ENCODE measurements at places on chromosomes 5 and 9. TPM values are rescaled to one million over a fixed set of nuclear protein-coding genes. Genes with fewer than 3 reads are reported as not detected.

DNA sequence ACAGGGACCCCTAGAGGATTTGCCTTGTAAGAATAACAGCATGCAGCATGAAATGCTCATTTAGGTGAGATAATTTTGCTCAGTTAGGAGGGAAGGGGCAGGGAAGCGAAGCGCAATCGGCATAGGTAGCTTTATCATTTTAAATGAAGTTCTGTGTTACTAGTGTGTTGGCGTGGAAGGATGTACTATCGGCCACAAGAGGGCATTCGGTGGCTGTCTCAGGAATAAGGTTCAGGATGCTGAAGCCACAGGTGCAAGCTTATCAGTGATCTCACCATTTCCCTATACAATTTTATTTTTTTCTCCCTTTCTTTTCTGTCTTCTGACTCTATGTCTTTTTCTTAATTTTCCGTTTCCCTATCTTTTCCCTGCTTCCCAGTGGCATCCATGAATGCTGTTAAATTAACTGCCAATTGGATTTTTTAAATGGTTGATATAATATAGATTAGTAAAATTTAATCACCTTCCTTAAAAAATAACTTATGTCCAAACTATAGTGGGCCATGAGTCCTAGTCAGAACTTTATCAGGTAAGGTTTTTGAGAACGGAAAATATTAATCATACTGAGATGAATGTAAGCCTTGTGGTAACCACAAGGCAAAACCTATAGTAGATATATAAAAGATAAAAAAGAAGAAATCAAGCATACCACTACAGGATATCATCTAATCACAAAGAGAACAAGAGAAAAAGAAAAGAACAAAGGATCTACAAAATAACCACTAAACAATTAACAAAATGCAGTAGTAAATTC is 1.2 kb upstream of the INSL6 start:
- peak; percentile 63 for DNase-seq

RNF44 gene
- 271 TPM for total RNA-seq

SPINK6 gene
- not detected for total RNA-seq

EFNA5 gene
- total RNA-seq: not detected

- no peak for DNase-seq
Measured at GRCh38 chr9:16138561-16139491, 586.0 kb downstream of the CCDC171 start.

DNA sequence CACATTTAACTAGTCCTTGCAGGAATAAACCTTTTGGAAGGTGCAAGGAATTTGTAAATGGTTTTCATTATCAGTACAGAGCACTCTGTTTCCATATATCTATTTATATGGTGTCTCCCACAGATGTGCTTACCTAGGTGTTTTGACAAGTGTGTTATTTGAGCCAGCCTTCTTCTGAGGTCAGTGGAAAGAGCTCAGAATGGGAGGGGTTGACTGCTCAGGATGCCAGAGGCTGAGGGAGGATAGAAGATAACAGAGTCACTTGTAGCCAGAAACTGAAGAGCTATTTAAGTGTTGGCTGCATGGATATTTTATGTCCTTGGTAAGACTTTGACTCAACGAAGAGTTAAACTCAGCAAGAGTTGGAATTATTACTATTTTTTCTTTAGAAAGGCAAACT is 5.0 kb downstream of the CMYA5 start:
- DNase-seq: no peak

DNA sequence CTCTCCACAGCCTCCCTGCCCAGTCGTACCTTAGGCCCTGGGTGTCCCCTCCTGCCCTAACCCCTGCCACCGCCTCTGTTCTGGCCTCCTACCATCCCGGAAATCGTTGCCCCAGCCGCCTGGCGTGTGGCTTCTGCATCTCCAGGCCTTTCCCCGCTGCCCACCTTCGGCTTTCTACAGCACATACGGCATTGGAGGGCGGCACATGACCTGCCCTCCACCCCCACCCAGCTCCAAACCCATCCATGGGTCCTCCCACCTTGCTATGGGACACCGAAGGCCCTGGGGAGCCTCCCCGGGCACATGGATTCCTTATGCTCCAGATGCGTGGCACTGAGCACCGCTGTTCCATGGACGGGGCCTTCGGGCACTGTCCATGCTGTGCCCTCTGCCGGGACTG is 32.0 kb downstream of the FGF18 start:
- no peak for DNase-seq

DNA sequence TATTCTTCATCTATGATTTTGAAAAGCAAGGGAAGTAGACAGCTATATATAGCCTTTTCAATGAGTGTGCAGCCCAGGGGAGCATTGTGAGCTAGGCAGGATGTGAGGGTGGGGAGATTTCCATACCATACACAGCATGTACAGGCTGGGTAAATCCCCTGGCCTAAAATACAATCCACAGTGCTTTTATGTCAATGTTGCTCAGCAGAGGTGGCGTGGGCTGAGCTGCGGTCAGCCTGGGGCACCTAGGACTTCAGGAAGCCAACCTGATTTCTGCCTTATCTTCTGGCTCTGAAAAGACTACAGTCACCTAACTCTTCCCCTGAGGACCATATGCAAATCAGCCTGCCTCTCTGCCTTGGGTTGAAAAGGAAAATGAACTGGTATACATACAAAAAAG is 6.3 kb upstream of the GARIN3 start:
- DNase-seq: peak; percentile 73

- no peak for DNase-seq
Measured at GRCh38 chr9:100058699-100059579, 39.9 kb downstream of the ERP44 start.

DNA sequence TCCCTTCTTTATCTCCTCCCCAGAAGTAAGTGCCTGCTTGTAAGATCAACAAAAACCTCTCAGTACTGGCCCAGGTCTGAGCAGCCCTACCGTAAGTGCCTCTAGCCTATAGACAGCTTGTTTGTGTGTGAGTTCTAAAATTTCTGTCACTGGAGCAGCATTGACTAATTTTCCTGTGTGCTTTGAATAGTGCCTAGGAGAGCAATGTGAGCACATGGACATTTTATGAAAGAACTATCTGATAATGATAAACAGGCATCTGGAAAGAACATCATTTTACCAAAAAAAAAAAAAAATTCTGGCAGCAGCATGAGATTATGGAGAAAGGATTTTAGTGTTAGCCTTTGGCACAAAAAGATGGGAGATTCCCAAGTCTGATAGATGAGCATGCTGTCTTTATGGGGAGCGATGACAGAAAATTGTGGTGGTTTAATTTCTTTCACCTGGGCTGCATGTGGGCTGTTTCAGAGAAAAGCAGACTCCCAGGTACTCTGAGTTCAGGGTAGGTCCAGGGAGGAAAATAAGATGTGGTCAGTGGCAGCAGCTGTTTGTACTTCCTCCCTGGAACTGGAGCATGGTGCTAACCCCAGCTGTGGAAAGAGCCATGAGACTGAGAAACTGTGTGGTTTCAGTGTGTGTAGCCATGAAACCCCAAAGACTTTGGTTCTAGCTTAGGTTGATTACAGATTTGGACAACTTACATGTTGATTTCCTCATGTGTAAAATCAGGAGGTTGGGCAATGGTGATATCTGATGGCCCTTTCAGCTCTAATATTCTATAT is 419.9 kb downstream of the NTRK2 start:
- no peak for DNase-seq
